Urinary bladder (tissue), 4 donors: ENCODE measurements at places on chromosomes 2 and 18. TPM values are rescaled to one million over a fixed set of nuclear protein-coding genes. Genes with fewer than 3 reads are reported as not detected.

GRCh38 chr18:78448106-78448505 lies 531.5 kb upstream of the SALL3 start:
- no peak for DNase-seq

GRCh38 chr18:49500201-49500921 lies 13.3 kb upstream of the C18orf32 start:
- no peak for DNase-seq

- no peak for DNase-seq
These were observed 562 bp downstream of the TWSG1 start for GRCh38 chr18:9334973-9335696.

GRCh38 chr2:9655441-9656269 lies 24.9 kb upstream of the YWHAQ start:
- no peak for DNase-seq

GRCh38 chr2:219059375-219059724 lies 1.4 kb downstream of the IHH start:
- no peak for DNase-seq

PRADC1 gene
- 13.0 TPM for total RNA-seq

- no peak for DNase-seq
These were observed 11.5 kb downstream of the GEN1 start for GRCh38 chr2:17765398-17765797.

DNA sequence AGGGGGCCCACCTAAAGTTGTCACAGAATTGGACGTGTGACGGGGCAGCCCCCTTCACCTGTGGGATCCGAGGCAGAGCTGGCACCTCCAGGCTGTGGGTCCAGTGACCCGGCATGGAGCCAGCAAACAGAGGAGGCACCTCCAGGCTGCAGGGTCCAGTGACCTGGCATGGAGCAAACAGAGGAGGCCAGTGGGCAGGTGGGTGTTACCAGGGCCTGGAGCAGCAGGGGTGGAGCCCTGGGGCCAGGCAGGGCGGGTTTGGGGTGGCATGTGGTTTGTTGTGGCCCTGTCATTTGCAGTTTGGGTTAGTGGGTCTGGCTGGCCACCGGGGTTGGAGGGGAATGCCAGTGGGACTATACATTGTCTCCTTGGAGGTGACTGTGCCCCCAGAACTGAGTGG lies 68.2 kb downstream of the HPCAL1 start:
- no peak for DNase-seq

DNA sequence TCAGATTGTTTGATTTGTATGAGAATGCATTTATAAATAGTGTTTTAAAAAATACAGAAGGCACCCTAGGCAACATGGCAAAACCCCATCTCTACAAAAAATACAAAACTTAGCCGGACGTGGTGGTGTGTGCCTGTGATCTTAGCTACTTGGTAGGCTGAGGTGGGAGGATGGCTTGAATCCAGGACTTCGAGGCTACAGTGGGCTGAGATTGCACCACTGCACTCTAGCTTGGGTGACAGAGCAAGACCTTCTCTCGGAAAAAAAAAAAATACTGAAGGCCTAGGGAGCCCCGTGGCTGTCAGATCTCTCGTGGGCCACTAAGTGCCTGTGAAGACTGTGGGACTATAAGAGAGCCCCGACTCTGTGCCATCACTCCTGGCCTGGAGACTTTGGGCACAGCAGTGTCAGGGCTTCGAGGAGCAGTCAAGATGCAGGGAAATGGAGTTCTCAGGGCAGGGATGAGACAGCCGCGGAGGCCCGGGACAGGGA lies 40.5 kb downstream of the MYO7B start:
- no peak for DNase-seq

MDH1B gene
- total RNA-seq = 1.2 TPM

GRCh38 chr18:50616484-50617048 lies 56.7 kb downstream of the MAPK4 start:
- no peak for DNase-seq

- DNase-seq = no peak
These were observed 167.3 kb upstream of the ALKAL2 start for GRCh38 chr2:455015-455705.

DNA sequence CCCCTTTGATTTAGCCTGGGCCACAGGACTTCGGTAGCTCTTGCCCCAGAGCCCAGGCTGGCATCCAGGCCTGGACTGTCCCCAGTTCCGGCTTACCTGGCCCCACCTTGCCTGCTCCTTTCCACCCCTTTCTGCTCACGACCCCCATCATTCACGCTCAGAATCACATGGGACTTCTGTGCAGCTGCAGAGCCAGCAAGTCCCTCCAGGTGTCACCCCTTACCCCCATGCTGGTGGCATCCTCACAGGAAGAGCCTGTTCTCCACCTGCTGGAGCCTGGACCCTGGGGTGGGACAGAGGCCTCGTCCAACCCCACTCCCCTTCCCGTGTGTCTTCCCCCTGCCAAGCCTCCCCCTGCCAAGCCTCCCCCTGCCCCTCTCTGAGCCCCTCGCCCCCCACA lies 7.9 kb upstream of the KCNIP3 start:
- DNase-seq = no peak

DNA sequence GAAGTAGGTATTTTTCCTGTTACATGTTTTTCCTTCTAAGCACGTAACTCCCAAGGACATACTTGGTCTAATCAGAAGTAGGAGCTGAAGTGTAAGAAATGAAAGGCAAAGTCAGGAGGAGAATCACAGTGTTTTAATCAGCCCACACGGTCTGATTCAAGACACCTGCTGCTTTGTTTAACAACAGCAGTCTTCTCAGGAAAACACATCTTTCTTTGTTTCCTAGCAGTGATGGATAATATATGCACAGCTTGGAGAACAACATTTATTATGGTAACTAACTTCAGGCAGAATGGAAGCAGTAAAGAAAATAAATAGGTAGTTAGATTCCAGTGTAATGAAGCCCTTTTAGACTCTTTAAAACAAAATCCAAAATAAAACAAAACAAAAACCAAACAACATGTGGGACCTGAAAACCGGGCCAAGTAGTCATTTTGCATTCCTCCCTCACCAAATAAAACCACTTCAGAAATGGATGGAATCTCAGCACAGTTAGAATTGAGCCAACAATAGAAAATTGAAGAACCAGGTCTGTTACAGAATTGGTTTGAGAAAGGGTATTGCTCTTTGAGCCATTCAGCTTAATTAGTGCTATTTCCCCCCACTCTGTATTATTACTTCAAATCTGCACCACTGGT lies 61.1 kb upstream of the UGP2 start:
- DNase-seq = no peak

SERPINB13 gene
- 1.7 TPM for total RNA-seq

- DNase-seq = no peak
These were observed 1.4 kb upstream of the SP140L start for GRCh38 chr2:230325316-230326243.

CTAGE1 gene
- not detected for total RNA-seq

GRCh38 chr2:160299540-160299939 lies 99.5 kb upstream of the ITGB6 start:
- no peak for DNase-seq

DNA sequence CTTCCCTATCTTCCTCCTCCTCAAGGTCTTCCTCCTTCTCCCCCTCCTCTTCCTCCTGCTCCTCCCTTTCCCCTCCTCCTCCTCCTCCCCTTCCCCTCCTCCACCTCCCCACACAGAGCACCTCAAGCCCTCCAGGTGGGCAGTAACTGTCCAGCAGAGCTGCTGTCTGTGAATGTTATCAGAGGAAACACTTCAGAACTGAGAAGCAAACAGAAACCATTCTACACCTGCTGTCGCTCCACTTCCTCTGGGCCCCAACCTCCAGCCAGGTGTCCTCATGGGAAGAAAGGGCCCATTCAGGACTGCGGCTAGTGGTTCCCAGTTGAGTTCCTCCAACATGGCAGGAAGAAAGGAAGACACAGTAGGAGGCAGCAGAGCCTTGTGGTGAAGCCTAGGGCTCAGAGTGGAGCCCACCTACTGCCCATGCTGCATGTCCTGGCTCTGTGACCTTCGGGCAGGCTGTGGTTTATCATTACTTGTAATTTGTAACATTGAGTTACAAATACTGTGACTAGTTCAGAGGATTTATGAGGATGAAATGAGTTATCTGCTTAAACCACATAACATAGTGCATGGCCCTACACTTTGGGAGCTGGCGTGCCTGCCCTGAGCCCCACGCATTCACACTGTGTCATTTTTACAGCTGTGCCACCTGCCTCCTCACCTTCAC lies 165.9 kb upstream of the ID2 start:
- no peak for DNase-seq

DNA sequence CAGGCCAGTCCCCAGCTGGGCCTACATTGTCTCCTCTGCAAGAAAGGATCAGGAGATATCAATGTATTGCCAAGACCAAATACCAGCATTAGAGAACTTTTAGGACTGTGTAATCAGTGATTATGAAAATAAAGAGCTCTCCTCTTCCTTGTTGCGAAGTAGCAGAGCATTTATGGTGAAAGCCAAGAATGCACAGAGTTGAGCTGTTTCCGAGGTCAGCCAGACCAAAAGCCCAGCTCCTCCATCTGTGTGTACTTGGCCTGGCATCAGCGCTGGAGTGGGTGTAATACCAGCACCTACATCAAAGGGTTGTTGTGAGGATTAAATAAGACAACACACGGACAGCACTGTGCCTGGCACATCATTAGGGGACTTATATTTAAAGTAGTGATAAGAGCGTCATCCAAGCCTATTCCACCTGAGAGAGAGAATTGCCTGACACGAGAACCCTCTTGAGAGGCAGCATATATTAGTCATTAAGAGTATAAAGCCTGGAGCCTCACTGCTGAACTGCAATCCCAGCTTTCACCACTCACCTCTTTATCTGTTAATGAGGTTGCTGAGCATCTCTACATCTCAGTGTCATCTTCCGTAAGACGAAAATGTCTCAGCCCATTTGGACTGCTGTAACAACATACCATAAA lies 7.4 kb upstream of the SLC16A14 start:
- DNase-seq = no peak

SPDYA gene
- 7.1 TPM for total RNA-seq

DNA sequence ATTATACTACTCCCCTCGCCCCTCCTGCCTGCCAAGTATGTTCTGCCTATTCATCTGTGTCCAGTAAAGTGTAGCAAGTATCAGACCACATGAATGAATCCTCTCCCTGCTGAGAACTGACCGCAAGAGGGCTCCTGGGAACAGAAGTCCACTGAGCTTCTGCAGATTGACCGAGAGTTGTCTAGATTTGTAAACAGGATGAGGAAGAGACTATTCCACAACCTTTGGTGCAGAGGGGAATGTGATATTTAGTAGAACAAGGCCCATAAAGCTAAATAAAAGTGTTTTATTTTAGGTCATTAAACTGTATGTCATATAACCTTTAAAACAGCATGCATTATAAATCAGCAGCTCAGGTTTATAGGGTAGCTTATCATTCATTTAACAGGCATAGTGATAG lies 377.0 kb downstream of the DCC start:
- peak; percentile 14 for DNase-seq

FASTKD1 gene
- total RNA-seq = 46.1 TPM

GRCh38 chr18:36457683-36458082 lies 160.2 kb downstream of the FHOD3 start:
- DNase-seq = no peak

NEU2 gene
- not detected for total RNA-seq

FOXD4L1 gene
- not detected for total RNA-seq

REG3G gene
- total RNA-seq = not detected

DNA sequence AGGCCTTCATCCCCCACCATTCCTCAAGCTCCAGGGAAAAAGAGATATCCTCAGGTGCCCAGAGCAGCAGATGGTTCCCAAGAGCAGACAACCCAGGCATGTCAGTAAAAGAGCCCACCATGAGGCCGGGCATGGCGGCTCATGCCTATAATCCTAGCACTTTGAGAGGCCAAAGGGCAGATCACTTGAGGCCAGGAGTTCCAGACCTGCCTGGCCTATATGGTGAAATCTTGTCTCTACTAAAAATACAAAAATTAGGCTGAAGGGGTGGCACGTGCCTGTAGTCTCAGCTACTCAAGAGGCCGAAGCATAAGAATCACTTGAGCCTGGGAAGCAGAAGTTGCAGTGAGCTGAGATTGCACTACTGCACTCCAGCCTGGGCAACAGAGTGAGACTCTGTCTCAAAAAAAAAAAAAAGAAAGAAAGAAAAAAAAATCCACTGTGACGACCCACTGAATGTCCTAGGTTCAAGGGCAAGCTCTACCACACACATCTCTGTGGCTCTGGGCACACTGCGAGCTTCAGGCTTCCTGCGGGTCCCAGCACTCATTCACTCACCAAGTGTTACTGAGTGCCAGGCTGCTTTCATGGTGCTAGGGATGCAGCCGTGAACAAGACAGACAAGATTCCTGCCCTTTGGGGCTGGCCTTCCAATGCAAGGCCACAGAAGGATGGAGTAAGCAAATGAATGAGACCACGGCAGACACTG lies 6.5 kb upstream of the DUSP2 start:
- DNase-seq = no peak

GRCh38 chr2:217386041-217386440 lies 526.2 kb upstream of the TNP1 start:
- no peak for DNase-seq

PAX8 gene
- 0.26 TPM for total RNA-seq

GRCh38 chr2:74379851-74380789 lies at the start of gene DCTN1:
DCTN1 (minus strand) TSS chr2:74380311; CDS start chr2:74380037, 274 bp downstream.
- no peak for DNase-seq

DNA sequence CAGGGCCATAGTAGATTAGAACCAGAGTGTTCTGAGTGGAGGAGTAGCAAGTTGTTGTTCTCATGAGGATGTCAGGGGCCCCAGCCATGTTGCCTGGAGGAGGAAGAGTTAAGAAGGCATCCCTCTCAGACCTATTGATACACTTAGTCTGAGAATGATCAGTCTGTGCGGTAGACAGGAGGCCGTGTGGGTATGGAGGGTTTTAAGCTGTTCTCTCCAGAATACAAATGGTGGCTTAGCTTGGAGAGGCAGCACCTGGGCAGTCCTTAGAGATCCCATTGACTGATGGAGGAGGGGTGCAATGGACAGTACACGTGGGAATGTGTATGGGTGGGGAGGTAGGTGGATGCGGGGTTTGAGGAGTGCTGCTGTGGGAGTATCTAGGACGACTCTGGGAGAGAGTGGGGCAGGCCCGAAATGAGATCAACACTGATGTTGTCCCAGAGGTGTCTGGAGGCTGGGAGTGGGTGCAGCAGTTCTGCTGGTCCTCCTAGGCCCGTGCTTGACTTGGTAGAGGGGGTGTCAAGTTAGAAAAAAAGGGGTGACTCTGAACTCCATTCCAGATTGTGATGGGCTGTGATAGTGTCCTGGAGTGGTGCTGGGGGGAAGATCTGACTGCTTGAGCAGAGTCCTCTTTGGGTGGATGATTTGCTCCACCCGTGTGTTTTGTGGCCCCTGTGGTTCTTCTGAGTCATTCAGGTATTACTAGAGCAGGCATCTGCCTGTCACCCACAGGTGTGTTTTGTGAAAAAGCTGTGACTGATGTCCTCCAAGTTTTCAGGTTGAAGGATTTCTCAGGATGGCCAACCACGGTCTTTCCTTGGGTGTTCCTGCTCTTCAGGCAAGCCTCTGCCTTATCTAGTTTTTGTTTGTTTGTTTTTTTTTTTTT lies 44.7 kb downstream of the C2orf42 start:
- no peak for DNase-seq

DNA sequence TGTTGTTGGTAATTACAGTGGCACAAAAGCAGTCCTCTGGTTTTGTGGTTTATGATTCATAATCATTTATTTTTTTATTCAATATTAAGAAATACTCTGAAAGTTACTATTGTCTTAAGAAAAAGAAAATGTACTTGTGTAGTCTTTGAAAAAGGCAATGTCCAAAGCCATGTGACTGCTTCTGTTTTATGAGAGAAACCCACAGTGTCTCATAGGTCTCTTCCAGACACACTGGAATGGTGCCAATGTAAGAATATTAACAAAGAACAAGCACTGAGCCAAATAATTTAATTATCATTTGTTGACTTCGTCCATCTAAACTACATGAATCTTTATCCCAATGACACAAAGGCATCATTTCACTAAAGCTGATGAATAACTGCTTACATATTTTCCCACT lies 62.5 kb downstream of the RPRM start:
- DNase-seq = no peak

- DNase-seq = no peak
These were observed 86.1 kb downstream of the CACNB4 start for GRCh38 chr2:152012697-152013096.

IL36RN gene
- total RNA-seq = 0.26 TPM
